ENCODE measurements at places on chromosomes 13 and 19.

DNA sequence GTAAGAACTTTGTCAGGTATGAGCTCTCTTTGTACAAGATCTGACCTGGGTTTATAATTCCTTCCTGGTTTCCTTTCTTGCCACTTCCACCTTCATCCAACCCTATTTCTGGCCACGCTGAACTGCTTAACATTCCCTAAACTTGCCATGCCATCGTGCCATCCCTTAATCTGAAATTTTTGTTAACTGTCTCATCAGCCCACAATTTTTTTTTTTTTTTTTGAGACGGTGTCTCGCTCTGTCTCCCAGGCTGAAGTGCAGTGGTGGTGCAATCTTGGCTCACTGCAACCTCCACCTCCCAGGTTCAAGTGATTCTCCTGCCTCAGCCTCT, 144.6 kb downstream of the GGACT start:
- H3K27ac ChIP-seq, result no peak overlapping the region
- DNase-seq, result no peak
- no peaks in the 10 kb centered on the region for H3K36me3 ChIP-seq
- H3K27me3 ChIP-seq, result no peaks in the 10 kb centered on the region
- peaks cover 7% of the 10 kb centered on the region for H3K4me1 ChIP-seq

DNA sequence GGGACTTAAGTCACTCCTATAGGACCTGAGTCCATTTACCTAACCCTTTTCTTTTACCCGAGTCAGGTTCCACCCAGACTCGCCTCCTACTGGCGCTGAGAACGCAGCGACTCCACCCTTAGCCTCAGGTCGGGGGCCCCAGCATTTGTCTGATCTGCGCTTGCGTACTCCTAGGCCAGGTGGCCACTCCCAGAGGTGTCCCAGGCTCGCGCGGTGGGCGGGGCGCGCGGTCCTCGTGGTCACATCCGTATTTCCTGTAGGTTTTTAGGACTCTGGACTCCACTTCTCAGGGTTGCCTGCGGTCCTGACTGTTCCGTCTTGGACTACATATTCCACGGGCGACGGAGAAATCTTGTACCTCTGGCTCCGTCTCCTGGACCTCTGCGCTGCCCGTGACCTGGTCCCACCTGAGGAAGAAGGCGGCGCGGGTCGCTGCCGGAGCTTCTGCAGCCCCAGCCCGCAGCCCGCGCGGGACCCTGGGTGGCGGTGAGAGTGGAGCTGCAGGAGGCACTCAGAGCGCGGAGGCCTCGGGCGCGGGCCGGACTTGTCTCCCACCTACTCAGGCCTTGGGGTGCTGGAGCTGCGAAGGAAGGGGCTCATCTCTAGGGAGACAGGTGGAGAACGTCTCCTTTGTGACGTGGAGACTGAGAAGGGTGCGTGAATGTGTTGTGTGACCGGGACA, 11.0 kb upstream of the ZNF573 start:
- no peak for DNase-seq
- H3K27me3 ChIP-seq, result no peaks in the 10 kb centered on the region
- no peak overlapping the region for H3K27ac ChIP-seq
- no peaks in the 10 kb centered on the region for H3K36me3 ChIP-seq

DNA sequence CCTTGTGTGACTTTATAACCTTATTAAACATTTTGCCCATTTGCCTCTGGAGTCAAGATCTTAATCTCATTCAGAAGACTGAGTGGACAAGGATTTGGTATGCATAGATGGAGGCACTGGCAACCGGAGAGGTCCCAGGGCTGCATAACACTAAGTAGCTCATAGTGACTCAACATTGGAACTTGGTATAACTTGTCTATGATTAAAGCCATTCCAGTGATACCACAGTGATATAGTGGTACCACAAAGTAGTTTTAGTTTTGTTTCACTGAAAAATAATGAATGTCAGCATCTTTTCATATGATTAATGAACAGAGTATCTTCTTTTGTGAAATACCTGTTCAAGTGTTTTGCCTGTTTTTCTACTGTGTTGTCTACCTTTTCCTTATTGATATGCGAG, 26.4 kb downstream of the CDK8 start:
- DNase-seq, result no peak
- H3K27ac ChIP-seq, result no peak overlapping the region
- H3K36me3 ChIP-seq, result no peaks in the 10 kb centered on the region
- no peak overlapping the region for H3K4me3 ChIP-seq
- no peaks in the 10 kb centered on the region for H3K27me3 ChIP-seq
- H3K4me1 ChIP-seq, result 0 out of 2 replicates have a peak, but pooled peaks cover 10% of the 10 kb centered on the region

DNA sequence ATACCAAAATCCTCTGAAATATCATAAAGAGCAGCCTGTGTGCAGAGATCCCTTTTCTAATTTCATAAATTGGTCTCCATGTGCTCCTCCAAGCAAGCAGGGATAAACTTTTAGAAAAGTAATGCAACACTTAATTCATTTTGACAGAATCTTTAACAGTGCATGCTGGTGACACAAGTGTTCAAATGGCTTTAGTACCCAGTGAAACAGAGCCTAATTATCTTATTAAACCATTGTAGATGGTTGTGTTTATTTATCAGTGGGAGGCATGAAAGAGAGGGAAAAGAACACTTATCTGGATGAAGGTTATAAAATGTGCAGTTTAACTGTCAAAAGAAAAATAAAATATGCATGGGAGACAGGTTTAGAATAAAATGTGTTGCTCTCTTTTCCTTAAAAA, 945.0 kb upstream of the PCDH20 start:
- no peaks in the 10 kb centered on the region for H3K27me3 ChIP-seq
- no peak overlapping the region for H3K27ac ChIP-seq
- H3K36me3 ChIP-seq, result no peaks in the 10 kb centered on the region
- DNase-seq, result no peak

GRCh38 chr13:97212004-97212403, 10.1 kb upstream of the MBNL2 start:
- H3K4me1 ChIP-seq, result peaks cover 23% of the 10 kb centered on the region
- H3K4me3 ChIP-seq, result no peak overlapping the region
- H3K27ac ChIP-seq, result no peak overlapping the region
- no peaks in the 10 kb centered on the region for H3K27me3 ChIP-seq
- no peaks in the 10 kb centered on the region for H3K36me3 ChIP-seq
- DNase-seq, result no peak

GRCh38 chr19:51327066-51328001, 14.6 kb downstream of the VSIG10L start:
- peaks cover 15% of the 10 kb centered on the region for H3K4me1 ChIP-seq
- peaks cover 18% of the 10 kb centered on the region for H3K36me3 ChIP-seq
- H3K4me3 ChIP-seq, result peak overlapping the region; percentile 79
- H3K27me3 ChIP-seq, result peaks cover 8% of the 10 kb centered on the region
- no peak overlapping the region for H3K27ac ChIP-seq

DNA sequence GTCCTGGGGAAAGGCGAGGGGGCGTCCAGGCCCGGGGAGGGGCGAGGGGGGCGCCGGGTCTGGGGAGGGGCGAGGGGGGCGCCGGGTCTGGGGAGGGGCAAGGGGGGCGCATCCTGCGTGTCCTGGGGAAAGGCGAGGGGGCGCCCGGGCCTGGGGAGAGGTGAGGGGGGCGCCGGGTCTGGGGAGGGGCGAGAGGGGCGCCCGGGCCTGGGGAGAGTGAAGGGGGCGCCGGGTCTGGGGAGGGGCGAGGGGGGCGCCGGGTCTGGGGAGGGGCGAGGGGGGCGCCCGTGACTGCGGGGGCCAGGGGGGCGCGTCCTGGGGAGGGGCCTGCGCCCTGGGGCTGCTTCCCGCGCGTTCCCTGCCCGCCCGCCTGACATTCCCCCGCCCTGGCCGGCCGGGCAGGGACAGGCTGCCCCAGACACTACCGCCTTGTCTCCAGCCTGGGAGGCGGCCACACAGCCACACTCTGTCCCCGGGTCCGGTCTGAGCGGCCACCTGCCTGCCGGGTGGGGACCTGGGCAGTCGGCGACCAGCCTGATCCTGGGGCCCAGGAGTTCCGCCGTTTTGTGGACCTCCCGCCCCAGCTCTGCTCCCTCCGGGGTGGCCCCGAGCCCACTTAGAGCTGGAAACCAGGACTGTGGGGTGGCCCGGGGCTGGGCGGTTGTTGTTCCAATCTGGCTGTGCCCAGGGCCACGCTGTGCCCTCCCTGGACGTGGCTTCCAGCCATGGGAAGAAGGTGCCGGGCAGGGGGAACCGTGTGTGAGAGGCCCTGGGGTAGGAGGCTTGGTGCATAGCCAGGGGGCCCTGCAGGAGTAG, 11.8 kb downstream of the PALM start:
- H3K27me3 ChIP-seq, result no peaks in the 10 kb centered on the region
- H3K4me3 ChIP-seq, result peak overlapping the region; percentile 36
- peak overlapping the region; percentile 38 for H3K27ac ChIP-seq
- peaks cover 44% of the 10 kb centered on the region for H3K4me1 ChIP-seq
- peak; percentile 41 for DNase-seq

DNA sequence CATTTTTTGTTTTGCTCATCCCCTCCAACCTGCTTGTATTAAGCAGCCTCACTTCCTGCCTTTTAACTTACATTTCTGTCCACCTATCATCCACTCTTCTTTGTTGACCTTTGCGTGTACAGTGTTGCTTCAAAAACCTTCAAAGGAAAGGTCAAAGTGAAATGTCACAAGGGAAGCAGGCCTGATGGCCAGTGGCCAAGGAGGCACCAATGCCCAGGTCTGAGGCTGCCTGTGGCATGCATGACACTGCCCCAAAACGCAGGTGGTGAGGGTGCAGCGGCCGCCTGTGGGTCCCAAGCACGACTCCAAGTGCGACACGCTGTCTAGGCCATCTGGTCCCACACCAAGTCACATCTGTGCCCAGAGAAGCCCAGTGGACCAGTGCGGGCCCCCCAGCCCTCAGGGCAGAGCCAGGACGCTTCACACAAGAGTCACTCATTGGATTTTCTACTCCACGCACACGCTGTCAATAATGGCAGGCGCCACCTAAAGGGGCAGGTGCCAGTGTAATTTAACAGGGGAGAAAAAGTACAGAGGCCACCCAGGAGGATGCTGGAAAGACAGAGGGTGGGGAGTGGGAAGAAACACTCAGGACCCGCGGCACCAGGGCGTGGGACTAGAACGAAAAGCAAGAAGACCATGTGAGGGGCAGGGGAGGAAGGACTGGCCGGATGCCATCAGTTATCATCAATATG, 23.5 kb downstream of the SLC7A1 start:
- no peaks in the 10 kb centered on the region for H3K36me3 ChIP-seq
- H3K4me1 ChIP-seq, result peaks cover 84% of the 10 kb centered on the region
- DNase-seq, result peak; percentile 86
- H3K27me3 ChIP-seq, result no peaks in the 10 kb centered on the region

GRCh38 chr19:32936065-32936464, 35.7 kb downstream of the CEP89 start:
- H3K27me3 ChIP-seq, result no peaks in the 10 kb centered on the region
- no peak for DNase-seq
- no peak overlapping the region for H3K27ac ChIP-seq
- peaks cover 4% of the 10 kb centered on the region for H3K36me3 ChIP-seq

DNA sequence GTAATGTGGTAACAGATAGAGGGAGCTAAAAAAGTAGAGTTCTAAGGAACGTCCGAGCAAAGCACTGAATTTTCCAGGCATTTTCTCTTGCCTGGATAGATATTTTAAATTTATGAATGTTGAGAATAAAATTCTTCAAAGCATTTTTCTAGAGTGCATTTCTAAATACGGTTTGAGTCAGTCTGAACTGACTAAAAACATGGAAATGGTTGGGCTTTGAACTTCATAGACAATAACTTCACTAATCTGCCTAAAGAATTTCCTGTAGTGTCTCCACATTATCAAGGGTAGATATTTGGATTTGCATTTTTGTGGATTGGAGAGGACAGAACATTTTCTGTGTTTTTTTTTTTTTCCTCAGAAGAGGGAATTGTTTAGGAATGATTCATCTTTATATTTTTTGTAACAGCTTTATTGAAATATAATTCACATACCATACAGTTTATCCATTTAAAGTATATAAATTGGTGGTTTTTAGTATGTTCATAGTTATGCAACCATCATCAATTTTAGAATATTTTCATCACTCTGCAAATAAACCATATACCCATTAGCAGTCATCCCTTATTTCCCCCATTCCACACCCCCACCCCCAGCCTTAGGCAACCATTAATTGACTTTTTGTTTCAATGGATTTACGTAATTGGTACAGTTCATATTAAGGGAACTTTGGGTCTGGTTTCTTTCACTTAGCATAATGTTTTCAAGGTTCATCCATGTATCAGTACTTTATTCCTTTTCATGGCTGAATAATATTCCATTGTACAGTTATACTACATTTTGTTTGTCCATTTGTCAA, 20.7 kb downstream of the GARRE1 start:
- H3K4me3 ChIP-seq, result no peak overlapping the region
- peak overlapping the region; percentile 60 for H3K27ac ChIP-seq
- no peaks in the 10 kb centered on the region for H3K27me3 ChIP-seq
- H3K4me1 ChIP-seq, result peaks cover 37% of the 10 kb centered on the region

DNA sequence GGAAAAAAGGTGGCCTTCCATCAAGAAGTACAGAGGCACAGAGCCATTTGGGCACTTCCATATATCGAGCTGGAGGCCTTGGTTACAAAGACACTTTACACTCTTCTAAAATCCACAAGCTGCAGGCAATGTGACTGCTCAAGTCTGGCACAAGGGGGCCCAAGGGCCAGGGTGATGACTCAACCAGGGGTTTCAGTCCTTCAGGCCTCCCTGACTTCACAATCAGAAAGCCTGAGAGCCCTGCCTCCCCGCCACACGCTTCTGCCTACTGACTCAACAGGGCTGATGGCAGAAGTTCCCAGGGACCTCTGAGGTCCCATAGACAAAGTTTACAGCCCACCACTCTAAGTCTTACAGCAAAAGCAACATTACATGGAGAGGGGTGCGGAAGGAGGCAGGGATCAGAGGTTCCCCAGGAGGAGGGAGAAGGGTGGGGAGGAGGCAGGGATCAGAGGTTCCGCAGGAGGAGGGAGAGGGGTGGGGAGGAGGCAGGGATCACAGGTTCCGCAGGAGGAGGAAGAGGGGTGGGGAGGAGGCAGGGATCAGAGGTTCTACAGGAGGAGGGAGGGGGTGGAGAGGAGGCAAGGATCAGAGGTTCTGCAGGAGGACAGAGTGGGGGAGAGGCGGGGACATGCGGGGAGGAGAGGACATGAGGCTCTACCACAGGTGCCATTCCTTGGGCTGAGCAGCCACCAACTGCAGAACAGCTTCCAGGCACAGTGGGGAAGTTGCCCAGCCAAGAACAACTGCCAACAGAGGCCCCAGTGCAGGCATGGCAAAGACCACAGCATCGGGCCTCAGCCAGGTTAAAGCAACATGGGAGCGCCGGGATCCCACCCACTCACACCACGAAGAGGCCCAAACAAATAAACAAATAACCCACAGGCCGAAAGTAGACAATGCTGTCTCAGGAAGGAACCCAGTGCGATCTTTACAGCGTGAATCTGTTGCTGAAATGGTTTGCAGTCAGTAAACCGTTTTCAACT, 52.0 kb downstream of the SLC7A1 start:
- no peak overlapping the region for H3K4me3 ChIP-seq
- no peaks in the 10 kb centered on the region for H3K27me3 ChIP-seq
- DNase-seq, result peak; percentile 12
- H3K4me1 ChIP-seq, result peaks cover 17% of the 10 kb centered on the region

- DNase-seq, result no peak
- H3K27ac ChIP-seq, result no peak overlapping the region
- H3K36me3 ChIP-seq, result no peaks in the 10 kb centered on the region
These were observed 566.3 kb downstream of the KCTD12 start for GRCh38 chr13:76319921-76320320.

DNA sequence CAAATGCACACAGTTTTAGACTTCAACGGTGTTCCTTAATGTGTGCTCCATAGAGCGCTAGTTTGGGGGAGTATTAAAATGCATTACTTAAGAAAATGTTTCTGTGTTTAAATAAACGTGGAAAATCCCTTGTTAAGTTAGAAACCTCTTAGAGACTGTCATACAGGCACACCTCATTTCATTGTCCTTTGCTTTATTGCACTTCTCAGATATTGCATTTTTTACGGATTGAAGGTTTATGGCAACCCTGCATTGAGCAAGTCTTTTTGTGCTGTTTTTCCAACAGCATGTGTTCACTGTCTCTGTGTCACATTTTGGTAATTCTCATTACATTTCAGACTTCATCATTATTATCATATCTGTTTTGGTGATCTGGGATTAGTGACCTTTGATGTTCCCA, 244.0 kb downstream of the GGACT start:
- H3K36me3 ChIP-seq, result no peaks in the 10 kb centered on the region
- DNase-seq, result no peak
- H3K4me1 ChIP-seq, result 0 out of 2 replicates have a peak, but pooled peaks cover 2% of the 10 kb centered on the region
- no peak overlapping the region for H3K27ac ChIP-seq
- no peak overlapping the region for H3K4me3 ChIP-seq
